ENCODE measurements at places on chromosomes 5 and 9.

- DNase-seq = peak; percentile 32
These were observed 48.0 kb upstream of the CAST start for GRCh38 chr5:96614110-96614691.

DNA sequence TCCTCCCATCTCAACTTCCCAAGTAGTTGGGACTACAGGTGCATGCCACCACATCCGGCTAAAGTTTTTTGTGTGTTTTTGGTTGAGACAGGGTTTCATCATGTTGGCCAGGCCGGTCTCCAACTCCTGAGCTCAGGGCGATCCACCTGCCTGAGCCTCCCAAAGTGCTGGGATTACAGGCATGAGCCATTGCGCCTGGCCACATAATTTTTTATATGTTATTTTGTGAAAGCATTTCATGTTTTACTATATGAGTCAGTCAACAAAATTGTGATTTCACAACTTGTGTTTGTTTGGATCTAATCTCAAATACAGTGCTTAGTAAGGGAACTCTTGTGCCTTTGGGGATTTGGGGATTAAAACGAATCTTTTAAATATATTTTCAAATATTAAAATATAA is 20.0 kb upstream of the FAM120AOS start:
- no peak for DNase-seq

GRCh38 chr9:37198039-37198729 is 77.8 kb downstream of the ZCCHC7 start:
- DNase-seq = no peak

DNA sequence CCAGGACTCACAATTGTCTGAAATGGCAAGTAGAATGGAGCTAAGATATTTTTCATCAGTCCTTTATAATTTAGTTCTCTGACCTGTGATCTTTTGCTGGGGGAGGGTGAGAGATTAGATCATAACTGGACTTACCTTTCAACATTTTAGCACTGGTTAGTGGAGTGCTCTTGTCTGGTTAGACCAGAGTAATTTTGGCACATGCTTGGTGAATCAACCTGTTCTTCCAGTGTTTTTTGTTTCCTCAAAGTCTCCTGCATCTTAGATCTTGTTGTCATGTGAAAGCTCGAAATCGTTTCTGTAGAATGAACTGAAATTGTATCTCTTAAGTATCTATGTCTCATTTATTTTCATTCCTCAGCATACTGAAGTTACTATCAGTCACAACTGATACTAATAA is 122.4 kb downstream of the TLE4 start:
- no peak for DNase-seq
